ENCODE measurements at places on chromosomes 11 and 22.
A peak's percentile ranks its signal among the peaks of the same experiment; 100 is the strongest.

DNA sequence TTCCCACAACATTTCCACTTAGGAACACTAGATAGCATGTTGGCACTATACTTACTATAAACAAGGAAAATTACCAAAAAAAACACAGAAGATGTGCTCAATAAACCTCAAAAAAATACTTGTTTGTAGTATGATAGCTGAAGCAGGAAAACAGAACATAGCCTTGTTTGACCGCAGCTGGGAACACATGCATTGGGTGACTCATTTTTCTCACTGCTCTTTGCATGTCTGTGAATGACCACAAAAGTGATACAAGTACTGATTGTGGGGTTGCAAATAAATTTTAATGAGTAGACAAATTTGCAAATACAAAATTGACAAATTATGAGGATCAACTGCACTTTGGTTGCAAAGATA, 22.8 kb upstream of the GUCY1A2 start:
- DNase-seq, result peak; percentile 68

DNA sequence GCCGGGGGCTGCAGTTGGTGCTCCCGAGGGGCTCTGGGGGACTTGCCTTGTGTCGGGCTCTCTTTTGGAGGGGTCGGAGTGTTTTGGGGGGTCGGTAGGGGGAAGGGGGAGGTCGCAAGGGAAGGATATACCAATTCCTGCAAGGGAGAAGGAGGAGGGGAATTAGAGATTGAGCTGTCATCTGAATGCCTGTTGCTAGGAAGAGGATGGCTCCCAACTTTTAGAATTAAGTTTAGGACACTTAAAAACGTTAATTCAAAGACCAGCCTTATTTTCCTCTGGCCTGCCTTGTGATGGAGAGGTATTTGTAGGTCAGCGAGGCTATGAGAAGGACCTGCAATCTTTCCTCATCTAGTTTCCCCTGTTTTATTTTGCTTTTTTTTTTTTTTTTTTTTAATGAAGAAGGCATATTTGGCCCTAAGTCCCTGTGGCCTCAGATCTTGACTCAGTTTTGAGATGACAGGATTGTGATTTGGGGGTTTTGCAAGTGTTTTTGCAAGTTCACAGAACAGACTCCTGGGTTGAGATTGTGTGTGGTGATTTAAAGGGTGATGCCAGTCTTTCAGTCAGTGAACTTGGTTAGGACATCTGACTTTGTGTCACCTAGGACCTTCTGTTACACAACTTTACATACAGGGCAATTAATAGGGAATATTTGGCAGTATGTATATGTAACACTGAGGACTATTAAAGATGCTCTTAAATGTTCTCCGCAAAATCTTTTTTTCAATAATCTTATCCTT, 672 bp downstream of the TMEM135 start:
- peak; percentile 21 for DNase-seq

GRCh38 chr22:46770726-46771125, 8.3 kb downstream of the TBC1D22A start:
- DNase-seq, result no peak

GRCh38 chr11:122096272-122097112, 19.5 kb downstream of the BLID start:
- DNase-seq, result no peak

DNA sequence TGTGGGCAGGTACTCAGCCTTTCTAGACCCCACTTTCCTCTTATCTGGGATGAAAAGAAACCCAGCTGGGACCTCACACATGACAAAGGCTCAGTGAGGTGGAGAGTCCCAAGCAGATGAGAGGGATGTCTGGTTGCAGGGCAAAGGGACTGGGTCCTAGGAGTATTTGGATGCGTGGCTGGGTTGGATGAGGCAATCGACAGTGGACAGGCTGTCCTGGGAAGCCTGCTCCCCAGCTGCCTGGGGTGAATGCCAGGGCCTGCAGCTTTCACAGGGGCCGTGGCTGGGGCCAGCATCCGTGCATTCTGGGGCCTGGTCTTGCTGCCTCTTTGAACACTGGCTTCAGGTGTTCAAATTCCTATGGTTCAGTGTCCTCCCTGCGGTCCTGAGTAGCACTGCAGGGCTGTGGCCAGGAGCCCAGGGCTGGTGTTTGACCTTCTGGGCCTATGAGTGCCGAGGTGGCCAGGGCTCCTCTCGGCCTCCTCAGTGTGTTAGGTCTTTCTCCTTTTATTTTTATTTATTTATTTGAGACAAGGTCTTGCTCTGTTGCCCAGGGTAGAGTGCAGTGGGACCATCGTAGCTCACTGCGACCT, 65.3 kb downstream of the MCM5 start:
- DNase-seq, result no peak

- DNase-seq, result no peak
Measured at GRCh38 chr11:113488931-113489351, 13.7 kb upstream of the DRD2 start.

- no peak for DNase-seq
Measured at GRCh38 chr22:30373331-30374325, 13.6 kb downstream of the RNF215 start.

DNA sequence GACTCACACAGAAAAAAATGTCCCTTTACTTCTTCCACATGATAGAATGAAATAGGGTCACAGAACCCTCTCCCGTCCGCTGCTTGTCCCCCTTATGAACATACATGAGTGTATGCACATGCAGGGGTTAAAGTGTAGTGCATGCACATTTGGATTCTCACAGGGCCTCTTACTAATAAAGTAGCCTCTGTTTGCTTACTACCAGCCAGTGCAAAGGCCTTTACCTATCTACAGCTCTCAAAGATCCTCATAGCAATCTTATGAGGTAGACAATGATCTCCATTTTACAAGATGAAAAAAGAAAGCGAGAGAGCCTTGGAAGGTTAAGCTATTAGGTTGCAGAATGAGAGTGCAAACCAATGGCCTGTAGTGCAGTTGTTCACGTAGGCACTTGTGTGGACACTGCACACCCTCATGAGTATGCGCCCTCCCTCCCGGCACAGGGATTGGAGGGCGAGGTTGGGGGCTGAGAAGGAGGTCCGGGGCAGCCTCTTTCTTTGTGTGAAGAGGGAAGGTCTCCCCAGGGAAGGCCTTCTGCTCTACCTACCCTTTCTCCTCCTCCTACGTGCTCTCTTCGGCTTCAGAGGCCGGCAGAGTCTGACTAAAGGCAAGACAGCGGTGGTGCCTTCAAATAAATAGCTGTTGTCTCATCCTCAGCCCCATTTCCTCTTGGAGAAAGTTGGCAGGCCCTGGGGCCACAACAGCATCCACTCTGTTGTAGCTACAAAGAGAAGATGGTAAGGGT, 91.3 kb downstream of the CEP164 start:
- no peak for DNase-seq

- no peak for DNase-seq
Measured at GRCh38 chr11:84260862-84261261, 974.7 kb upstream of the CCDC90B start.

DNA sequence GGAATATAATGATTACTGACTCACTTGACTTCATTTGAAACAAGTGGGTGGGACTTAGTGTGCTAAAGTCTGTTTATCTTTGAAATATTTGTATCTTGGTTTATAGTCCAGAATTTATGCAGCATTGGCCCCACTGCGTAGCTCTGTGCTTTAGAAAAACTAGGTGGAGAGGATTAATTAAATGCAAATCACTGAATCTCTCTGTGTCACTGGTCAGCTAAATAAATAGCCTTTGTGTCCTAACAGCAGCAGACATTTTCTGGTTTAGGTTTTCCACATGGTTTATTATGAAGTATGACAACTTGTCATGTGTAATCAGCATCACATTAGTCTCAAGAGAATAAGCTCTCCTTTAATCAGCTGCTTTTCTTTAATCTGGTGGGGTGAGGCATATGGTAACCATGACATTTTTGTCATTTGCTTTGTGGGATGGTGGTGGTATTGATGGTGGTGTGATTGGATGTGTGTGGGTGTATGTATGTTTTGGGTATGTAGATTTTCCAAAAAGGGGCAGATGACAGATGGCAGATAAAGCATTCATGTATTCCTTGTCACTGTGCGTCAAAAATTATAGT, 33.9 kb downstream of the BCL2L13 start:
- no peak for DNase-seq

DNA sequence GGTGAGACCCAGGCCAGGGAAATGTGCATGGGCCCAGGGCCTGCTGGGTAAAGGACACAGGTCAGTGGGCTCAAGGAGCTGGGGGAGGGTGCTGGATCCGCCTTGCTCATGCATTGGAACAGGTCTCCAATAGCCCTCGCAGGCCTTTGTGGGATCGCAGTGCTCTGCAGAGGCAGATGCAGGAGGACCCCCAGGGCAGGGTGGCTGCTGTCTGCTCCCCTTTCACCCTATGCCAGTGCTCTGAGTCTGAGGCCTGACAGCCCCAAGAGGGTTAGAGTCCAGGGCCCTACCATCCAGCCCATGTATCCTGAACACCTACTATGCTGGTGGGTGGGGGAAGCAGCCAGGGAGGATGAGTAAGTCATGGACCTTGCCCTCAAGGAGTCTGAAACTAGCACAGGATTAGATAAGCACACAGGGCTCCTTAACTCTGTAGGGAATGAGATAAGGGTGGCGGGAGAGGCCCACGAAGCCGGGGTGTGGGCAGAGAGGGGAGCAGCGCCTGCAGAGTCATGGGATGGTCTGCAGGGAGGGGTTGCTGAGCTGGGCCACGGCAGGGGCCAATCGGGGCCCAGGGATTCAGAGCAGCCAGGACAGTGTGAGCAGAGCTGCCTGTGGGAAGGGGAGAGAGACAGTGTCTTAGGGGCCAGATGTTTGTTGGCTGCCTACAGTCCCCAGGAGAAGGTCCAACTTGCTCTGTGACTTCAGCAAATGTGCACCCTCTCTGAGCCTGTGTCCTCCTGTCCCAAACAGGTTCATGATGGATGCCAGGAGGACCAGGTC, 10.5 kb upstream of the EHD1 start:
- DNase-seq, result no peak

- no peak for DNase-seq
Measured at GRCh38 chr11:42410251-42410955, 901.4 kb upstream of the API5 start.

- DNase-seq, result no peak
Measured at GRCh38 chr11:71156301-71156700, 96.1 kb downstream of the SHANK2 start.

DNA sequence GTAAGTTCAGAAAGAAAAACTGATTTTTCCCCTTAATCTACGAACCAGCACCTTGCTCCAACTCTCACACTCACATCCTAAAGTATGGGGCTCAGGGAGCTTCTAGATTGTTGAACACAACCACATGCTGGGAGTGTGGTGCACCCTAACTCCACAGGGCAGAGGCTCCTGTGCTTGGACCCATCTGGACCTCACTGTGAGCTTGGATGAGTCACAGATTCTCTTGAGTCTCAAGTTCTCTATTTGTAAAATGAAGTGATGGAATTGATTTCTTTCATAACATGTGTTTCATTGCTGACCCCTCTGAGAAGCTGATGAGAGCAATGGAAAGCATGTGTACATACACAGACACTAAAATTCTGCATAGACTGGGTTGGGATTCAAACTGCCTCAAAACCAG, 109.7 kb downstream of the PGR start:
- DNase-seq, result no peak

Measured in cardiac fibroblast (primary cell).